ENCODE measurements at places on chromosomes 11 and 22. TPM values are rescaled to one million over a fixed set of nuclear protein-coding genes. Genes with fewer than 3 reads are reported as not detected.

Gene PTPRCAP
- total RNA-seq, result 0.32 TPM

Gene NXPE4
- total RNA-seq, result not detected

Gene CRYBA4
- not detected for total RNA-seq

Gene SYT13
- total RNA-seq, result not detected

Gene OR9Q1
- total RNA-seq, result not detected

Gene IGF2
- 1.9 TPM for total RNA-seq

Gene TTC28
- total RNA-seq, result 93.6 TPM

Gene DGAT2
- total RNA-seq, result 0.81 TPM

Gene OR8K5
- not detected for total RNA-seq

Gene CABP4
- not detected for total RNA-seq

Gene FGF4
- not detected for total RNA-seq

Gene HORMAD2
- total RNA-seq, result not detected

Gene GGT5
- total RNA-seq, result 3.3 TPM

Gene TCF20
- 60.5 TPM for total RNA-seq
